Stimulated activated CD4-positive, alpha-beta T cell treated with anti-CD3 and anti-CD28 coated beads, TNF-alpha, amount 100 ng/mL, for 48 hours (primary cell): ENCODE measurements at places on chromosomes 12 and 14.
A peak's percentile ranks its signal among the peaks of the same experiment; 100 is the strongest.

DNA sequence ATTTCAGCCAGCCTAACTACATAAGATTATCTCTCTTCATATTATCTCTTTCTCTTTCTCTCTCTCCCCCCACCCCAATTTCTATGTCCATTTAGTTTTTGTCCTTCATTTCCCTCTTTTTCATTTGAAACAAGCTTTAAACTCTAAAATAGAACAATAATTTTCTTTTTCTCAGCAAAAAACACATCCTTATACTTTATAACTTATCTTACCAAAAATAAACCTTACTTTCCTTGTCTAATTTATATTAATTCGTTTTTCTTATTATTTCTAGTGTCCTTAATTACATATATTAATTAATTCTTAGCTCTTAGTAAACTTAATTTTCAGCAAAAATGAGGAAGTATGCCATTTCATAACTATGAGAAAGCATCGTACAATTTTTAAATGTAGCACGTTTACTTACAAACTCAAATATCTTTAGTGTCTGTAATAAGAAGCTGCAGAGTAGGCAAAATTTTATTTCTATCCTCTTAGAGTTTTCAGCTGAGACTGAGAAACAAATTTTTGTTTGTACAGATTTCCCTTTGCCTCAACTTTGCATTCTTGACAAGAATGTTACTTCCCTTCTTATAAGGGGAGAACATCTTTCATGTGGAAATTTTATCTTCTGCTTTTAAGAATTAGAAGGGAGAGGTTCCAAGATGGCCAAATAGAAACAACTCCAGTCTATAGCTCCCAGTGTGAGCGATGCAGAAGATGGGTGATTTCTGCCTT lies 65.1 kb upstream of the ST8SIA1 start:
- no peak for DNase-seq

- no peak for DNase-seq
Observed at GRCh38 chr12:27577688-27578087, 53.7 kb downstream of the PPFIBP1 start.

DNA sequence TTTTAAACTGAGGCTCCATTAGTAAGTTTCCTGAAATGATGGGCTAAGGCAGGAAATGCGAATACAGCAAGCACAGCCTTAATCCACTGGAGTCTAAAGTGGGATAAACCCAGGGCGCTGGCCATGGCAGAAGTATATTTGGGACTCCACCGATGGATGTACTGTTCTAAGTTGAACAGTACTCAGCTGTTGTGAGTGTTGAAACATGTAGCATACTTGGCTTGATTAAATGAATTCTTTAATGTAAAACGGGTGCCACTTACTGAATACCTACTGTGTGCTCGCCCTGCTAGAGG lies 996 bp downstream of the SSPN start:
- no peak for DNase-seq

DNA sequence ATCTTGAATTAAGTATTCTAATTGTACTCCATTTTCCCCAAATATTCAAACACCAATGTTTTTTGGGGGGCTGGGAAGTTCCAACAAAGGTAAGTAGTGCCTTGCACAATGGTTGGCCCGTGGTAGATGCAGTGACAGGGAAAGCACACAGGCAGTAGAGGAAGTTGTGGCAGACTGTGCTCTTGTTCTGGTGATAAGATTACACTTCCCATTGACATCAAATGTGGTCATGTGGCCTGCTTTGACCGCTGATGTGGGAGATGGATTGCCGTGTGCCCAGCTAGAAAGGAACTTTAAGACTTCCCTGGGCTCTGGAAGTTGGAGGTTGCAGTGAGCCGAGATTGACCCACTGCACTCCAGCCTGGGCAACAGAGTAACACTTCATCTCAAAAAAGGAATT lies 223.8 kb downstream of the VRK1 start:
- no peak for DNase-seq

GRCh38 chr12:116939734-116940133 lies 29.0 kb downstream of the FBXW8 start:
- no peak for DNase-seq

DNA sequence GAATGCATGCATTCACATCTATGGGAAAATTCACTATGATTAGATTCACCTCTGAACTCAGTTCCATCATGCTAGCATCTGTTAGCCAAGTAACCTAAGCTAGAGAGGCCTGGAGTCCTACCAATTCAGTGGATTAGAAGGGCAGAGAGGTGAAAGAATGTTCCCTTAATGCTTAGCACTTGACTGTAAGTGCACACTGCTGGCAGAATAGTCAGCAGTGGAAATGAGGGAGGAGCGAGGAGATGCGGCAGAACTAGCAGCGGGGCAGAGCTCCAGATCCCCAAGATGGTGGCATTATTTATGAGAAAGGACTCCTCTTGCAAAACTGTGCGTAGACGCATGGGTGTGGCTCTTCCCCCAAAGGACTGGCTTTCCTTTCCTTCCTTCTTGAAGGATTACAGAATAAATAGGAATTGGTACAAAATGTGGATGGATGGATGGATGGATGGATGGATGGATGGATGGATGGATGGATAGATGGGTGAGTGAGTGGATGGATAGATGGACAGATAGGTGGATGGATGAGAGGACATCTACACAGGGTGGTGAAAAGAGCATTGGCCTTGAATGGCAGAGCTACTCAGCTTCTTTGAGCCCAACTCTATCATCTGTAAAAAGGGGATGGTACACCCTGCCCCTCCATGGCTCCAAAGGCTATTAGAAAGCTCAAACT lies 227.2 kb downstream of the CHST11 start:
- no peak for DNase-seq

DNA sequence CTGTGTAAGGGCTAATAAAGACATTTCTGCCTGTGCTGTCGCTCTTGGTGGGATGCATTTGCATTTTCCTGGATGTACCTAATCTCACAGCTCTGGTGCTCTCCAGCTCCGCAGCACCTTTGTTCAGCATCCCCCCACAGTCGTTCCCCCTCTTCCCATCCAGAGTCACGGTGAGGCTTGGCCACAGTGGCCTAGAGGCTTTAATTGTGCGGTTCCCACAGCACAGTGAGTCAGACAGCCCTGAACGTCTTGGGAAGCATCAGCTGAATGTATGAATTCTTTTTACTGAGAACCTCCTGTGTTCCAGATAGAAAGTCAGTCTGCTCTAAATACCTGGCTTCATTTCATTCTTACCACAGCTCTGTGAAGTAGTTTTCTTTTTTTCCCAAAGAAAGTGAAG lies 28.7 kb downstream of the MLXIP start:
- no peak for DNase-seq

- DNase-seq: no peak
Observed at GRCh38 chr12:100473050-100473715, 483 bp upstream of the NR1H4 start.

- DNase-seq: no peak
Observed at GRCh38 chr12:50058743-50059312, 1.4 kb downstream of the ASIC1 start.

GRCh38 chr12:62736596-62736995 lies 198.4 kb downstream of the PPM1H start:
- no peak for DNase-seq

GRCh38 chr12:29346769-29347421 lies 34.1 kb downstream of the ERGIC2 start:
- DNase-seq: no peak

GRCh38 chr12:56046027-56046780 lies 4.5 kb downstream of the RPS26 start:
- no peak for DNase-seq

GRCh38 chr12:39946361-39947280 lies 159.3 kb downstream of the SLC2A13 start:
- DNase-seq: no peak

DNA sequence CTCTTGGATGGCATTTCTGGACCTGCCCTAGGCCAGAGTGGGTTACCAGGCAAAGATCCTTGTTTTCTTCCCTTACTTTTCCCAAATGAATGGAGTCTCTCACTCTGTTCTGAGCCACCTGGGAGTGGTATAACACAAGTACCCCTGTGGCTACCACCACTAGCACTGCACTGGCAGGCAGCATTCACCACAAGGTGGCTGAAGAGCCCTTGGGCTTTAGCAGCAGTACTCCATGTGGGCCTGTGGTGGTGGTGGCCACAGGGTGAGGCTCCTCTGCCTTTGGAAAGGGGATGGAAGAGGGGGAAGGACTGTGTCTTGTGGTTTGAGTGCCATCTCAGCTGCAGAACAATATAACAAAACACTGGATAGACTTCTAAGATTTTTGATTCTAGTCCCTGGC lies 38.1 kb upstream of the LMNTD1 start:
- no peak for DNase-seq

GRCh38 chr12:105487963-105488362 lies 157.5 kb downstream of the C12orf75 start:
- DNase-seq: no peak

GRCh38 chr14:52006361-52006760 lies 17.0 kb downstream of the RTRAF start:
- no peak for DNase-seq

GRCh38 chr12:17016116-17016864 lies 410.3 kb upstream of the LMO3 start:
- DNase-seq: no peak

DNA sequence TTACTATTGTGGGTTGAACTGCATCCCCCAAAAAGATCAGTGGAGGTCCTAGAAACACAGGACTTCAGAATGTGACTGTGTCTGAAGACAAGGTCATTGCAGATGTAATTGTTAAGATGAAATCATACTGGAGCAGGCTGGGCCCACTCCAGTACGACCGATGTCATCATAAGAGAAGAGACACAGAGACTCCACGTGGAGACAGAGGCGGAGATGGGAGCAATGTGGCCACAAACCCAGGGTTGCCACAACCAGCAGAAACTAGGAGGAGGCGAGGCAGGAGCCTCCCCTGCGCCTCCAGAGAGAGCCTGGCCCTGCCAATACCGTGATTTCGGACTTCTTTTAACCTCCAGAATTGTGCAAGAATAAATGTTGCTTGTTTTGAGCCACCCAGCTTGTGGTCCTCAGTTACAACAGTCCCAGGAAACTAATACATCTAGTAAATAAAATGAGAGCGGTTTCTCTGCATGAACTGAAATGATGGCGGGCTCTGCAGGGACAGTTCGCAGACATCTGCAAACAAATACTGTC lies 25.7 kb upstream of the FZD10 start:
- no peak for DNase-seq

- no peak for DNase-seq
Observed at GRCh38 chr12:461425-461824, 1.7 kb downstream of the B4GALNT3 start.

- DNase-seq: no peak
Observed at GRCh38 chr12:113260636-113261300, 39.5 kb downstream of the TPCN1 start.

DNA sequence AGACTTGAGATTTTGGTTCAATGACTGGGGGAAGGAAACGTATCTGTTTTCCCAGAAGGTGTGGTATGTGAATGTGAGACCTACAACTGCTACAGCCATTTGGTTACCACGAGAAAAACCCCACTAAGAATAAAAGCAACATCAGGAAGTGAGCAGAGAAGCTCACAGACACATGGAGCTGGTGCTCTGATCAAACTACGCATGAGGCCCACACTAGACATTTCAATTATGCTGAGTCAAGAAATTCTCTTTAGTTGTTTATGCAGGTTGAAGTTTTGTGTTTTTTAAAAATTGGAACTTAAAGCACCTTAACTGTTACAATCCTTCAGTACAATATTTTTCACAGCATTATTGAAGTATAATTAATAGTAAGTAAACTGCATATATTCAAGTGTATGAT lies 8.9 kb upstream of the SPTLC2 start:
- DNase-seq: no peak

GRCh38 chr12:98698603-98699463 lies 53.7 kb downstream of the APAF1 start:
- peak; percentile 33 for DNase-seq

DNA sequence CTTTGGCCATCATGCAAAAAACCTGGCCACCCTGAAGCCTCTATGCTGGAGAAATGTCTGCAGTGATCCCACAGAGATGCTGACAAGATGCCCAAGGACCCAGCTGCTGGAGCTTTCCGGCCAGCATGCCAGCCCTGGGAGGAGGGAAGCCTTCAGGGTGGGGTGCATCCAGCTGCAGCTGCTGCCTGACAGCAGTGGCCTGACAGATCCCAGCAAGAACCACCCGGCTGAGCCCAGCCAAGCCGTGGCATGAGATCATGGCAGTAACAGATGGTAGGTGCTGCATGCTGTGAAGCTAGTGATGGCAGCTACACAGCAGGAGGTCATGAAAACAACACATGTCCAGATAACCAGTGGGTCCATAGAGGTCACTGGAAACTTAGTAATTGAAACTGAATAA lies 13.8 kb downstream of the CLBA1 start:
- DNase-seq: no peak

- DNase-seq: no peak
Observed at GRCh38 chr14:104446611-104447010, 133.0 kb upstream of the C14orf180 start.

DNA sequence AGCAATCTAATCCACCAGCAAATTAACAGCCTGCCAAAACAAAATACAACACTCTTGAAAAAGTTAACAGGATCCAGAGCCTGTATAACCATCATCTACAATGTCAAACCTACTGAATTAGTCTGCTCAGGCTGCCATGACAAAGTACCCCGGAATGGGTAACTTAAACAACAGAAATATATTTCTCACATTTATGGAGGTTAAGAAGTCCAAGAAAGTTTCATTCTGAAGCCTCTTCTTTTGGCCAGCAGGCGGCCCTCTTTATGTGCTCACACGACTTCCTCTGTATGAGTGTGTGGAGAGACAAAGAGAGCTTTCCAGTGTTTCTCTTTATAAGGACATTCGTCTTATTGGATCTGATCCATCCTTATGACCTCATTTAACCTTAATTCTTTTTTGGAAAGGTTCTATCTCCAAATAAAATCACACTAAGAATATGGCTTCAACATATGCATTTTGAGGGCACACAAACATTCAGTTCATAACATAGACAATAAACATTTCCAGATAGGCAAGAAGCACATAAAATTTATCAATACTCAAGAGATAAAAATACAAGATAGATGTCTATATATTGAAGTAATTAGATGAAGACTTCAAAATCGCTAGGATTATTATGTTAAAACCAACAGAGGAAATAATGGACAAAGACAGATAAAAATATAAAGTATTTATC lies 5.9 kb upstream of the RERG start:
- DNase-seq: no peak

DNA sequence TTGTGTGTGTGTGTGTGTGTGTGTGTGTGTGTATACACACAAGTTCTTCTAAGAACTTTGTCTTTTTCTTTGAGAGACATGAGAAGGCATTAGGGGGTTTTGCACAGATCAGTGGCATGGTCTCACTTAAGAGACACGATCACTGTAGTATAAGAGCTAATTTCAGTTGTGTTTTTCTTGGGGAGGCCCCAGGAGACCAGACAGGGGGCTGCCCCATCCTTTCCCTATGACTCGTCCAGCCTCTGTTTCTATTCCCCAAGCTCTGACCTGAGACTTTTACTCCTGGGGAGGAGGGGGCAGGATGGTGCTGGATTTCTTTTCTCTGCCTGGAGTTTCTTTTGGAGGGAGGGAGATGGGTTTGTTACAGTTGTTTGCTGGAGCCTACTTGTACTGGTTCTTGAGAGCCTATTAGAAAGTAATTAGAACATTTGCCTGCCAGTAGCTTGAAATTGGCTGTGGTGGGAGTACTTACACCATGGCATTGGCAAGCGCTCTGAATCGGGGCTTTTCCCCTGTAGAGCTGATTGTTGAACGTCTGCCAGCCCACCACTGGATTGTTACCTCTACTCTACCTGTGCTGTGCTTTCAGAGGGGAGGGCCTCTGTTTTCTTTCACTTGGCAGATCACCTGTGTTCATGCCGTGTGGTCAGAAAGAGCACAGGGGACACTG lies 109.5 kb downstream of the TSPAN9 start:
- no peak for DNase-seq

GRCh38 chr12:5068619-5069018 lies 24.9 kb downstream of the KCNA5 start:
- no peak for DNase-seq
